ENCODE measurements at places on chromosomes 4 and X.

- DNase-seq = no peak
Observed at GRCh38 chrX:69523314-69523713, 19.2 kb downstream of the NALF2 start.

- DNase-seq = no peak
Observed at GRCh38 chr4:181477591-181477990, 765.6 kb upstream of the TENM3 start.

GRCh38 chrX:10524578-10524977 is 95.8 kb downstream of the MID1 start:
- peak; percentile 69 for DNase-seq

- DNase-seq = no peak
Observed at GRCh38 chr4:88831031-88831430, 133.4 kb upstream of the NAP1L5 start.

DNA sequence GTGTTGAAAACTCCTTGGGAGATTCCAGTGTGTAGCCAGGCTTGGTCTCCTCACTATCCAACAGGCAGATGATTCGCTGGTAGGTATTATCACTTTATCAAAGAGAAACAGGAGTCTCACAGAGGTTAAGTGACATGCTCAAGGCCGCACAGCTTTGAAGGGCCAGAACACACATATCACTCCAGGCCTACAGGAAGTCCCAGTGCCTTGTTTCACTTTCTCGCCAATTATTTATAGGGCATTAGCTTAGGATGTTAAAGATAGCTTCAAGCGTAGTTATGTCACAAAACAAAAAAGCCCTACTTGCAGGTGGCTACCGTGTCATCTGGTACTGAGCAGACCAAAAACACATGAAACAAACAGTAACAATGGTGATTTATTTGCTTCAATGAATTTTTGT is 13.2 kb downstream of the ATP8A1 start:
- no peak for DNase-seq

DNA sequence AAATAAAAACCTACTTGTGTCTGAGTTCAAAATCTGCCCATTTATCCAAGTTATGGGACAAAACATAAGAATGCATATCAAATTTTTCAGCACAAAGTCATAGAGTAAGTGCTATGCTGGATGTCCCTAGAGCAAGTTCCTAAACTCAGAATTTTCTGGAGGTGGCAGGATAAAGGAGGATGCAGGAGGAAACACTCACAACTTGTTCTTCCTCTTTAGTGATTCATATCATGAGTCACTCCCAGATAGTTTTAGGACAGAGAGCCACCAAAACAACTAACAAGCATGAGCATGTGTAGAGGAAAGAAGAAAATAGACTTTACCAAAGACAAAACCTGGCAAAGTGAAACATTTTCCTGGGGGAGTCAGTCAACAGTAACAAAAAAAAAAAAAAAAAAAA is 302.7 kb downstream of the KCTD8 start:
- DNase-seq = peak; percentile 65

DNA sequence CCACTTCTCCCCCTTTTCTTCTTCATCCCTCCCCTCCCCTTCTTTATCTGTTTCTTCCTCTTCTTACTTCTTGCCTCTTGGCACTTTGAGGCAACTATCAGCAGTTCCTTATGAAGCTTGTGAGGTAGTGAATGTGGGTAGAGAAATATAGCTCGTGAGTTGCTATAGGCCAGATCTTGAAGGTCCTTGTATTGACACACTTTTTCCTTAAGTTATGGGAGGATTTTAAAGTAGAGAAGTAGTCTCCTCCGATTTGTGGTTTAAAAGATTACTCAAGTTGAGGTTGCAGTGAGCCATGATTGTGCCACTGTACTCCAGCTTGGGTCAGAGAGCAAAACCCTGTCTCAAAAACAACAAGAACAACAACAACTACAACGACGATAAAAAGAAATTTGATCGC is 3.4 kb upstream of the RRAGB start:
- no peak for DNase-seq

- no peak for DNase-seq
Observed at GRCh38 chrX:54885740-54886139, 34.9 kb upstream of the TRO start.

DNA sequence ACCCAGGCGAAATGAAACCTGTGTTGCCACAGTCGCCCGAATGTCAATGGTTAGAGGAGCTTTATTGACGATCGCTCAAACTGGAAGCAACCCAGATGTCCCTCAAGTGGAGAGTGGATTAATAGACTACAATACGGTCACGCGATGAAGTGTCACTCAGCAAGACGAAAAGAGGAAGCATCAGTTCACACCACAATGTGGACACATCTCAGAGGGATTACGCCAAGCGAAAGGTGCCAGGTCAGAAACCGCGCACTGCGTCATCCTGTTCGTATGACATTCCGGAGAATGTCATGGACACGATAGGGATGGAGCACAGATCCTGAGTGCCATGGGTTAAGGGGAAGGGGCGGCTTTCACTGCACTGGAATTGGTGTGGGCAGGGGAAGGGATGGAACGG is 111.7 kb downstream of the HMX1 start:
- no peak for DNase-seq

DNA sequence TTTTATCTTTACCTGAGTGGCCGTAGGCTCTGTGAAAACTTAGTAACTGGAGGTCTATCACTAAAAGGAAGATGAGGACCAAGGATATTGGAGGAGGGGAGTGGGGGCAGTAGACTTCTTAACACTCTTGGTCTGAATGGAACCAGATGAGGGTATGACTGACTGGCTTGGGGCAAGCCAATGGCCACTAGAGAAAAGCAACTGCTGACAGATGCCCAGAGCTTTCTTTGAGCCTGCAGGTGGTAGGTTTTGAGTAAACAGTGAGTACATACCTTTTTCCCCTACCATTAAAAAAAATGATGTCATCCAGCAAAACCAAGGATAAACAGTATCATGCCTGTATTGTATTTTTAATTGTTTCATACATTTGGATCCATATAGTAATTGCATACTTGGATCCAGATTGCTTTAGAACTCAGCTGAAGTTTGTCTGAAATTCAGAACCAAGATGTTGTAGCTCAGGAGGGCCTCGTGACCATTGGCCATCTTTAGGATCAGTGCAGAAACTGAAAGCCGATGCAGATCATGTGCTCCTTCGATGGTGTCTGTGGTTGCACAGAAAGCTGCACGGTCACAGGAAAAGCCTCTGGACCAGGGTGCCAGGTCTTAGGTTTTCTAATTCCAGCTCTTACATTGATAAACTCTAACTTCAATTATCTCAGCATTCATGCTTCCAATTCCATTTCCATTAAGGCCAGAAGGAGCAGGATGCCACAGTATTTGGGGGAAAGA is 131.0 kb downstream of the PDGFRA start:
- DNase-seq = no peak

GRCh38 chr4:108148316-108148715 is 20.4 kb downstream of the LEF1 start:
- no peak for DNase-seq

GRCh38 chr4:27716693-27717430 is 856.2 kb downstream of the STIM2 start:
- no peak for DNase-seq

- no peak for DNase-seq
Observed at GRCh38 chr4:29037501-29037900, 1682.7 kb upstream of the PCDH7 start.

GRCh38 chr4:22801391-22801790 is 108.7 kb downstream of the GBA3 start:
- no peak for DNase-seq

- no peak for DNase-seq
Observed at GRCh38 chr4:158079661-158080060, 93.2 kb downstream of the GASK1B start.

GRCh38 chrX:38768079-38768478 is 33.2 kb upstream of the MID1IP1 start:
- peak; percentile 58 for DNase-seq

DNA sequence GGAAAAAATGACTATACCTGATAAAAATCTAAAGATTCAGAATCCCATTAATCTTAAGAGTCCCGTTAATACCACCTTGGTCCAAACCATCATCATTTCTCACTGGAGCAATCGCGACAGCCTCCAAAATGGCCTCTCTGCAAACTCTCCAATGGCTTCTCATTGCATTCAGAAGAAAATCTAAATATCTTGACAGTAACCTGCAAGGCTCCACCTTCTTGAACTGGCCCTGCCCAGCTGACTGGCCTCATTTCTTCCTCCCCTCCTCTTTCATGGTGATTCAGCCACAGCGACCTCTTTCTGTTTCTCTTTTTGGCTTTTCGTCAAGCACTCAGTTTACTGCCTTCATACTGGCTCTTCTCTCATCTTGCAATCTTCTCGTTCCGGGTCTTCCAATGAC is 56.2 kb upstream of the GPRIN3 start:
- no peak for DNase-seq

DNA sequence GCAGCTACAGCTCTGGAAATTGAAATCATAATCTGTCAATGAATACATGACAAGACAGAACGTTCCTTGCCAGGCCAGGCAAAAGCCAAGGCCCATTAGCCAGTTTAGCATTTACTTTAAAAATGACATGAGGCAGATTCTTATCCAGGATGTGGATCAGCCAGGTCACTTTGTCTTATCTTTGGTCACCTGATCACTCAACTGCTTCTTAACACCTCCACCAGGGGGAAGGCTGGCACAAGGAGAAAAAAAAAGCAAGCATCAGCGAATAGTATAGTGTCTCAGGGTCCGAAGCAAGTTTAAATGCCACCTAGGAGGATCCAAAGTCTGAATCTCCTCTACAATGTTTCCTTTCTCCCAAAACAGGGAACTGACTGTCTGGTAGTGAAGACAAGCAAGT is 18.8 kb downstream of the ATP1B4 start:
- DNase-seq = peak; percentile 6

GRCh38 chrX:71320126-71320525 is 18.6 kb downstream of the ITGB1BP2 start:
- no peak for DNase-seq

- DNase-seq = peak; percentile 47
Observed at GRCh38 chrX:106897259-106897658, 5.9 kb downstream of the RIPPLY1 start.

DNA sequence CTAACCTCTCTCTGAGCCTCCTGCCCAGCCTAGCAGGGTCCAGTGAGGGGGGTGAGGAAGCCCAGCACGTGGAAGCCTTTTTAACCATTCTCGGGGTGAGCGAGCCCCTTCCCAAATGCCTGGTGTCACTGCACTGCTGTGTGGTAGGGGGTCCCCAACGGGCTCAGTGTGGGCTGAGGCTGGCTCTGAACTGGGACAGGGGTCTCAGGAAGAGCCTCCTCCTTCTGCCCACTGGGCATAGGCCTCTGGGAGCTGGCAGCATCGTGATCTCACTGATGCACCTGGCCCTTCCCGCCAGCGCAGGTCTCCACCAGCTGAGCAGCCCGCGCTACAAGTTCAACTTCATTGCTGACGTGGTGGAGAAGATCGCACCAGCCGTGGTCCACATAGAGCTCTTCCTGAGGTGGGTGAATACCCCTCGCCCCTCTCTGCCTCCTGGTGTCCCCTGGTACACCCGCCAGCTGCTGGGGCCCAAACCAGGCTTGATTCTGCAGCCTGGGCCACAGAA is 12.6 kb downstream of the HTRA3 start:
- no peak for DNase-seq

DNA sequence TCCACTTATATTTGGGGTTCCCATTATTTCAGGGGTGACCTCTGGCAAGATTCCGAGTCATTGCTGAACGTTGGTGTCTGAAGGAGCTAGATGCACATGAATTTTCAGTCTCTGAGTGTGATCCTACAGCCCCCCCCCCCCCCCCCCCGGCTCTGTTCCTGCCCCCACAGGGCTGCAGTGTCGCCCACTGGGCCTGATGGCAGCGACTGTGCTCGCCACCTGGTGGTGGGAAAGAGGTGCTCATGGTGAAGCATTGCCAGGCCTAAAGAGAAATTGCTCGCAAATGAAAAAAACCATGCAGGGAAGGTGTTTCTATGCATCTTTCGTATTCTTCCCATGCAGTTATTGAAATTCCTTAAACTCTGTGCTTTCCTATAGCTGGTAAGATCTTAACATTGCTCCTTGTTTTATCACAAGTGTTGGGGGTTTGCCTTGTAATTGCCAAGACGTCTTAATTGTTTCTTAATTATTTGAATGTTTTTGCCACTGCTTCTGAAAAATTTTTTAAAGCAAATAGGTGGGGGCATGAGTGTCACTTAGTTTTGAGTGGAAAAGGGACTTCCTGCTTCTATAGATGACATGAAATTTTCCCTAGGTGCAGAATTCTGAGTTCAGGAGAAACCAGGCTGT is 63.2 kb downstream of the CLDN22 start:
- peak; percentile 66 for DNase-seq

Measured in fibroblast of pulmonary artery (primary cell).